Cerebellar nuclear complex (tissue), 1 donor: ENCODE measurements at places on chromosomes 4 and X.

DNA sequence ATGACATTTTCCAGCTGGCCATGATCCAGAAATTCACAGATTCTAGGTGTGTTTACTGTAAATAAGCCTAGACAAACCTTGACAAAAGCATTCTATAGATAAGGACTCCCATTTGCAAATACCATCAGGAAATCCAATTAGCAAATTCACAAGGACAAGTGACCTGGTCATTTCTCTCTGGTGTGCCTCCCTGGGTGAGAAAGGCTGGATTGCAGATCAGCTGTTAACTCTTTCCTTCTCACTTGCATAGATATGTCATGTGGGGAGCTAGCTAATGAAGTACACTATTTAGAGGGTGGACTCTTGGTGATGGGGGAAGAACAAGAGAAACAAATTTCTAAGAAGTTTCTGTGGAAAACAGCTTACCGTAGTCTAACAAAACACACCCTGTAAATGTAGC, 58.9 kb downstream of the MOSPD2 start:
- no peak for DNase-seq

DNA sequence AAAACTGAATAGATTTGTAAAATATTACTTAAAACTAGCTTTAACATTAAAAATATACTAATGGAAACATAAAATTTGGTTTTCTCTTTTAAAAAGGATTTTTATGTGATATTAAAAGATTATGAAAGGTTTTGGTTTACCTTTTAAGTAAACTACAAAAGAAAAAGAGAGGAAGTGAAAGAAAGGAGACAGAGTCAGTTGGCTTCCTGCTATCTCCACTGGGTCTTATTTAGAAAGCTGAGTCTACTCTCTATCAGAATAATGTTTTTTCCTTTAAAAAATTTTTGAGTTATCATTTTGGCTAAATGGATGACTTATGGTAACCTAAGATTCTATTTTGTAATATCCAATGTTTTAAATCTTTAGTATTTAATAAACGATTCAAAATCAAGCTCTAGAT, 21.6 kb upstream of the ATP8A1 start:
- DNase-seq, result no peak

- DNase-seq, result no peak
Measured at GRCh38 chr4:100657187-100657586, 139.4 kb upstream of the EMCN start.

GRCh38 chr4:123649645-123650391, 253.2 kb downstream of the SPRY1 start:
- DNase-seq, result no peak

DNA sequence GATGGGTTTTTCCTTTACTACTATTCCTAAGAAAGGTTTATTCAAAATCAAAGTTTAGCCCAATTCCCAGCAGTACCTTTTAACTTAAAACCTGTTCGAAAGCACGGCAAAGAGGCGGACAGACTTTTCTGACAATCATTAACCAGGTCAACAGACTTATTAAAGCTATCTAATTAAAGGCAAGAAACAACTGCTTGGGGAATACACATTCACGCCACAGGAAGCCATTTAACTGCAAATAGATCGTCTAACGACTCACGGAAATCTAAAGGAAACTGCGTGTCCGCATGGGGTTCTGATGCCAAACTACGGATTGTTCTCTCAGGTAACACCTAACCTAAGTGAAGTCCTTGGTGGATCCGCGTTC, 663 bp upstream of the USP53 start:
- DNase-seq, result no peak

DNA sequence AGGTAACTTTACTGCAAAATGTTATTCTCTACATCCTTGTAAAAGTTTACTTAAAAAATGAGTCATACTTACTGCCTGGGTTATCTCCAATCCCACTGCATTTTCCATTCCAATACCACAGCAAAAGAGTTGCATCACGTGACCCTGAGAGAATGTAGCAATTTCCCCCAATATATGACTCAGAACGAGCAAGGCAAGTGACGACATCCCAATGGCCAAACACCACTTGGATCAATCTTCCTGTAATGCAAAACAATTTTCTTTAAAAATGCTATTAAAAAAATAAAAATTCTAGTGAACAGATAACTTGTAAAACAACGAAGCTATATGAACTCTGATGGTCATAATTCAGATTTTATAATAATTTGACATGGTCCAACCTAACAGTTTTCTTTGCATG, 224.3 kb downstream of the DCLK2 start:
- DNase-seq, result no peak

DNA sequence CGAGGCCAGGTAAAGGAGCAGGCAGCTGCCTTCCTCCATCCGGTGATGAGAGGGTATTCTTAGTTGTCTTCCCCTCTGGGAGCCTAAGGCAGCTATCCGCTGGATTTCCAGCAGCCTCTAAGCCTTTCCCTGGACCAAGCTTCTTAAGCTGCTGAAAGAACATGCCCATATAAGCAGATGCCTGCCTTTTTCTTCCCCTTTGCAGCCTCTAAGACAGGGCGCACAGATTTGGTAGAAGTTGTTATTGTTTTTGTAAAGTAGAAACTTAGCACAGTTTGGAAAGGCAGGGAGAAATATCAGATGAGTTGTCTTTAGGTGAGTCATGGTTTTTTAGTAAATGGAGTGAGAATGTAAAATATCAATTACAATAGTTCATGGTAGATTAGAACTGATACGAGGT, 210.8 kb downstream of the ARHGAP10 start:
- DNase-seq, result no peak

GRCh38 chr4:52977252-52977651, 115.1 kb downstream of the RASL11B start:
- no peak for DNase-seq

GRCh38 chrX:34426334-34426733, 230.8 kb downstream of the TMEM47 start:
- no peak for DNase-seq

- DNase-seq, result no peak
Measured at GRCh38 chr4:21835712-21836111, 112.9 kb downstream of the KCNIP4 start.

DNA sequence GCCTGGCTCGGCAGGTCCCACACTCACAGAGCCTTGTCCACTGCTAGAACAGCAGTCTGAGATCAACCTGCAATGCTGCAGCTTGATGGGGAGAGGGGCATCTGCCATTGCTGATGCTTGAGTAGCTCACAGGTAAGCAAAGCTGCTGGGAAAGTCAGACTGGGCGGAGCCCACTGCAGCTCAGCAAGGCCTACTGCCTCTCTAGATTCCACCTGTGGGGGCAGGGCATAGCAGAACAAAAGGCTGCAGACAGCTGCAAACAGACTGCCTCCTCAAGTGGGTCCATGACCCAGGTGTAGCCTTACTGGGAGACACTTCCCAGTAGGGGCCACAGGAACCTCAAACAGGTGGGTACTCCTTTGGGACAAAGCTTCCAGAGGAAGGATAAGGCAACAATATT, 110.6 kb upstream of the ADAMTS3 start:
- no peak for DNase-seq

GRCh38 chr4:11328401-11328800, 100.3 kb downstream of the HS3ST1 start:
- no peak for DNase-seq

DNA sequence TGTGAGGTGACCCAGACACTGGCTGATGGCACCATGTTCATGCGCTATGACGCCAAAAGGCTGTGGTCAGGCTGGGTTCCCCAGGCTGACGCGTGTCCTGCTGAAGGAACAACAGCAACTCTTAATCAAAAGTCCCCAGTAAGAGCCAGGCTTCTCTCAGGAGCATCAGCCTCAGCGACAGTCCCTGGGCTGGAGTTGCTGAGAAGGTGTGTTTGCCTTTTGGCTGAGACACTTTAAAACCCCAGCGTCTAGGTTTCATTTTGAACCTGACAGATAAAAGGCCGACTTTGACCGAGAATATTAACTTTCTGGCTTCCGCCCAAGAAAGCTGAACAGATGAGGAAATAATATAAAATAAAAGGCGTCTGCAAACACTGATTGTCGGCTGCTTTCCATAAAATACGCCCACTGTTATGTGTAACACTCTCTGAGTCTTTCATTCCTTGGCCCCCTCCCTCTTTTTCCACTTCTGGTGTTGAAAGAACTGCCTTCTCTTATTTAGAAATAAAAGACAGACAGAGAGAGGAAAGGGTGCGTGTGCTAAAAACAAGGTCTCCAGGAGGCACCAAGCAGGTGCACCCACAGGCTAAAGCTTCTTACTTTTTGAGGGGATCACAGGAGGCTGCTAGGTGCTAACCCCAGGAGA, 373.6 kb downstream of the MID1IP1 start:
- DNase-seq, result no peak

DNA sequence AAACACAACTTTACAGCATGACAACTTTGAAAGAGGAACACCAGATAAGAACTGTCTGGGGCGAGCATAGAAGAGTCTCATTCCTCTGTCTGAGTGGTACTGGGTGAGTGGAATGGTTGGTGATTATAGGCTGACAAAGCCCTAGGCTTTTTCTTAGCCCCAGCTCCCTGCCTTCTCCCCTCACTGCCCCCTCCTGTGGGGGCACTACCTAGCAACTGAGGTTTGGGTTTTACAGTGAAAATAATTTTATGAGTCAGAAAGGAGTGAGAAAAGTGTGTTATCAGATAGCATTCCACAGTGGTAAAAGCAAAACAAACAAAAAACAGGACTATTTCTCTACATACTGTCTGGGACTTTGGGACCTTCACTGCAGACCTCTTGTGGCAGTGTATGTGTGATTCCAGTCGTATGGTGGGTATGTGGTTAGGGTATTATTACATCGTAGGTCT, 10.5 kb upstream of the TMEM165 start:
- no peak for DNase-seq

- no peak for DNase-seq
Measured at GRCh38 chr4:6710996-6711395, 1.3 kb upstream of the MRFAP1L1 start.

GRCh38 chrX:109793191-109793590, 60.1 kb upstream of the ACSL4 start:
- DNase-seq, result no peak

- peak; percentile 31 for DNase-seq
Measured at GRCh38 chr4:161522031-161522430, 641.8 kb downstream of the FSTL5 start.

- no peak for DNase-seq
Measured at GRCh38 chrX:155747520-155747919, 133.6 kb upstream of the VAMP7 start.

DNA sequence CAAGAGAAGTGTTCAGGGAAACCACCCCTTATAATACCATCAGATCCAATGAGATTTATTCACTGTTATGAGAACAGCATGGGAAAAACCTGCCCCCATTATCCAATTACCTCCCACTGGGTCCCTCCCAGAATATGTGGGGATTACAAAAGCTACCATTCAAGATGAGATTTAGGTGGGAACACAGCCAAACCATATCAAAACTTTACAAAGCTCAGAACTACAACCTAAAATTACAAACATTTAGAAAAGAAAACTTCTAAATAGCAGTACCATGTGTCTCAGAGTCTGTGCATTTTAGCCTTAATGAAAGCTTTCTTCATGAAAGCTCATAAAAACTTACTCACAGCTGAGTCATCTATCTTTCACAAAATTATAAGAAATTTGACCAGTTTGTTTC, 1442.8 kb upstream of the PCDH7 start:
- DNase-seq, result no peak

GRCh38 chr4:73281982-73282381, 23.4 kb upstream of the ANKRD17 start:
- no peak for DNase-seq

DNA sequence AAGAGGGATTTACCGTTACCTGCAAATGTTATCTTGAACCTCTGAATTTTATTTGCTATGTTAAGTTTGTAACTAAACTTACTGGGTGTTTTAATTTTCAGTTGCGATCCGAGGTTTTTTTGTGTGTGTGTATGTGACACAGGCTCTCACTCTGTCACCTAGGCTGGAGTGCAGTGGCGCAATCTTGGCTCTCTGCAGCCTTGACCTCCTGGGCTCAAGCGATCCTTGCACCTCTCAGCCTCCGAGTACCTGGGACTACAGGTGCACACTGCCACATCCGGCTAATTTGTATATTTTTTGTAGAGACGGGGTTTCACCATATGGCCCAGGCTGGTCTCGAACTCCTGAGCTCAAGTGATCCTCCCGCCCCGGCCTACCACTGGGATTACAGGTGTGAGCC, 18.5 kb downstream of the PDK3 start:
- DNase-seq, result no peak

DNA sequence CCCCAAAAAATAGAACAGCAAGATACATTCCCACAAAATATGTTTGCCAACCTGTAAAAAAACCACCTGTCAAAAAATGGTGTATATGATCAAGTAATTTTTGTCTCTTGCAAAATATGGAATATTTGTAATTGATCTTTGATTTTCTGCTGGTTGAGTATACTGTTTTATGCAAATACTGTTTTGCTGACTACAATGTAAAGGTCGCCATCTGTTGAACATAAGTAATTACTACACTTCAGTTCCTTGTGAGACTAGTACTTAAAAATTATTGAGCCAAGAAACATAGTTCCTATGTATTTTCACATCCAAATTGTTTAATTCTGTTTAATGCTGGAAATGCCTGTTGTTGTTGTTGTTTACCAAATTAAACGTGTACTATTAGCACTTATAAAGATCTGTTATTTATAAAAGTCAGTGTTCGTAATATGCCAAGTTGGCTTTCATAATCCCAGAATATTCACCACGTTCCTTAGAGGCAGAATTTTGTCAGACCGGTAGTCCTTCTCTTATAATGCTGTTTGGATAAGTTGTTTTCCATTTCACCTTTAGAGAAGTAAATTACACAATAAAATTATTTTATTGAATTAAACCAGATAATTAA, 144.2 kb downstream of the PDLIM5 start:
- no peak for DNase-seq

- DNase-seq, result no peak
Measured at GRCh38 chrX:108257556-108257955, 166.0 kb downstream of the ATG4A start.

GRCh38 chrX:150907474-150907873, 9.0 kb upstream of the CD99L2 start:
- no peak for DNase-seq

DNA sequence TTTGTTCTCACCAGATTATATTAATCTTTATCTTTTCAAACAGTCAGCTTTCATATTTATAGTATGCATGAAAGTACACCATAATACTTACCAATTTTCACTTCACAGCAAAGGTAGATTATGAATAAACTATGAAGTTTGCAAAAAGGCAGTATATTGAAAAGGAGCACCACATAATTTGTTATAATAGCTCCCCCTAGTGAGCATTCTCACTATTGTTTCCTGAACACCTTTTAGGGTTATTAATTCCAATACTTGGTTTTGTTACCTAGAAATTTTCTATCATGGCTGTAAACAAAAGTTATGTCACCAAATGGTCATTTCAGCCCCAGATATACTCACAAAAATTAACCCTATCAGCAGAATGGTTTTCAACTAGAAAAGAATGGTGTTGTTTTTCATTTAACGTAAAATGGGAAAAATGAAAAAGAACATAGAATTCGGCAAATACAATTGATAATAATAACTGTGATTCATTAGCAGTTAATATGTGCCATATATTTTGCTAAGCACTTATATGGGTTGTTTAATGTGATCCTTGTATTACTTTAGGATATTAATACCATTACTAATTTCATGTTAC, 30.2 kb upstream of the NKX6-1 start:
- no peak for DNase-seq

DNA sequence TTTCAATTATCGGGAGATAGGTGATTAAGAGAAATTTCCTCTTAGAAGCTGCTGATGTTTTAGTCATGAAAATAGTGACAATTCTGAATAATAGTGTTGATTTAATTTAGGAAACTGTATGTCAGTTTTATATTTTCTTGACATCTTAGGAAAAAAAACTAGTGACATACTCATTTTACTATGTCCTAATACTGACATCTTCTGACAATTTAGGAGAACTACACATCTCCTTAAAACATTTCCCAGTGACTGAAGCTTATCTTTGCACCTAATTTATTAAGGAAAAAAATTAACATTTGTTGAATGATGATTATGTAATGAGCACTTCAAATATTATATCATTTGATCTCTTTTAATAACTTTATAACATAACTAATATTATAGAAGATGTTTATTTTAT, 42.0 kb upstream of the RBMXL3 start:
- no peak for DNase-seq
